ENCODE measurements at places on chromosomes 5 and 9.
A peak's percentile ranks its signal among the peaks of the same experiment; 100 is the strongest.

- DNase-seq, result no peak
These were observed 2.7 kb upstream of the SLC26A2 start for GRCh38 chr5:149957855-149958254.

- no peak for DNase-seq
These were observed 107.4 kb downstream of the JAKMIP2 start for GRCh38 chr5:147675168-147675567.

DNA sequence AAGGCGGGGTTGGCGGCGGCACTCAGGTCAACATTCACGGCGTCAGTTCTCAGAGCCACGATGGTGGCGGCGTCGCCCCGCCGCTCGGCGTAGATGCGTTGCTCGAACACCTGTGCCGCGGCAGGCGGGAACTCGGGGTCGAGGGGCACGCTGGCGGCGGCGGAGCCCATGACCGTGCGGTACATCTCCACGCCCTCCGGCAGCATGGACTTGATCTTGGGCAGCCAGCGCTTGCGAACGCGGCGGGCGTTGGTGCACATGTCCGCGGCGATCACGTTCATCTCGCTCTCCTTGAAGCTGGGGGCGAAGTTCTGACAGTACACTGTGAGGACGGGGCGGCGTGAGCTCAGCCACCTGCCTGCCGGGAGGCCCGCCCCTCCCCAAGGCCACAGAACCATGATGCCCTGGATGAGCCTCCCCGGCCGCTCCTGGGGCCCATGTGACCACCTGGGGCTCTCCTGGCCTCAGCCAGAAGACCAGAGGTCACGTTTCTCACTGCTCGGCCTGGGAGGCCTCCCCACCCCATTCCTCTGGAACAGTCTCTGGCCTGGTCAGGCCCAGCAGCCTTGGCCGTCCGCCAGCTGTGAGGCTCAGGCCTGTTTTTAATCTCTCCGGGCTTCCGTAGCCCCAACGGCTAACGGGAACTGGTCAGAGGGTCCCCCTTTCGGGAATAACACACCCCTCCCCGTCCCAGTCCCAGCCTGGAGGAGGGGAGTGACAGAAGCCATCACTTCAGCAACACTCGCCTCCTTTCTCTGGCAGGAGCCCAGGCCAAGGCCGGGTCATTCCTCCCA, 50.7 kb upstream of the UBAC1 start:
- DNase-seq, result no peak

GRCh38 chr9:85871008-85871407, 69.9 kb upstream of the NAA35 start:
- DNase-seq, result no peak

- no peak for DNase-seq
These were observed 31.5 kb upstream of the SEMA4D start for GRCh38 chr9:89529243-89530035.

- no peak for DNase-seq
These were observed 61.4 kb downstream of the CERT1 start for GRCh38 chr5:75450069-75450468.

GRCh38 chr9:16727452-16728136, 142.9 kb downstream of the BNC2 start:
- DNase-seq, result no peak

DNA sequence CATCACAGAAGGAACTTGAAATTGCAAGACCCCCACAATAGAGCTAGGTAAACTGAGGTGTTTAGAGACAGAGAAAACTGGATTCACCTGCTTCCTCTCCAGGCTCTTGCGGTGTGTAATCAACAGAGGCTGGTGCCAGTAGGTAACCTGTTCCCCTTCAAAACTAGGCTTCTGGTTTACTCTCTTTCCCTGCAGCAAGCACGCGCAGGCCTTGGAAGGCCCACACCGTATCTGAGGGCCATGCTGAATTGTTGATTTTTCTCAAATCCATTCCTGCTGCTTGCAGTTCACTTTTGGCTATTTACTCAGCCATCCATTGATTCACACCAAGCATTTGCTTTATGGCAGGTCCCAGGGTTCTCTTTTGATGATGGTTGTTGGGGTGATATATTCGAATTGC, 667 bp upstream of the FRRS1L start:
- no peak for DNase-seq

- no peak for DNase-seq
These were observed 548 bp downstream of the CDC14B start for GRCh38 chr9:96619124-96619465.

DNA sequence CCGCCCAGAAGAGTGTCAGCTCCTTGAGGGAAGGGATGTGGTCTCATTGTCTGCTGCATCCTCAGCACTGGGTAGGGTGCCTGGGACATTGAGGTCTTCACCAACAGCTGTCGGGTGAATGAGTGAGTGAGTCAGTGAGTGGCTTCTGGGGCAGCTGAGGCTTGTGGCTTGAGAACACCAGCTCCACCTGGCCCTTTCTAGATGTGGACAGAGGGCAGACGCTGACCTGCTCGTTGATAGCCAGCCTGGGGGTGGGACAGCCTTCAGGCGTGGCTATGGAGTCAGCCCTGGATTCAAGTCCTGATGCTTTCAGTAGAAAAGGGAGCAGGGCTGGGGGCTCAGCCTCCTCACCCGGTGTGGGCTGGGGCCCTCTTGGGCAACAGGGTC, 215.1 kb downstream of the C9orf50 start:
- DNase-seq, result no peak

DNA sequence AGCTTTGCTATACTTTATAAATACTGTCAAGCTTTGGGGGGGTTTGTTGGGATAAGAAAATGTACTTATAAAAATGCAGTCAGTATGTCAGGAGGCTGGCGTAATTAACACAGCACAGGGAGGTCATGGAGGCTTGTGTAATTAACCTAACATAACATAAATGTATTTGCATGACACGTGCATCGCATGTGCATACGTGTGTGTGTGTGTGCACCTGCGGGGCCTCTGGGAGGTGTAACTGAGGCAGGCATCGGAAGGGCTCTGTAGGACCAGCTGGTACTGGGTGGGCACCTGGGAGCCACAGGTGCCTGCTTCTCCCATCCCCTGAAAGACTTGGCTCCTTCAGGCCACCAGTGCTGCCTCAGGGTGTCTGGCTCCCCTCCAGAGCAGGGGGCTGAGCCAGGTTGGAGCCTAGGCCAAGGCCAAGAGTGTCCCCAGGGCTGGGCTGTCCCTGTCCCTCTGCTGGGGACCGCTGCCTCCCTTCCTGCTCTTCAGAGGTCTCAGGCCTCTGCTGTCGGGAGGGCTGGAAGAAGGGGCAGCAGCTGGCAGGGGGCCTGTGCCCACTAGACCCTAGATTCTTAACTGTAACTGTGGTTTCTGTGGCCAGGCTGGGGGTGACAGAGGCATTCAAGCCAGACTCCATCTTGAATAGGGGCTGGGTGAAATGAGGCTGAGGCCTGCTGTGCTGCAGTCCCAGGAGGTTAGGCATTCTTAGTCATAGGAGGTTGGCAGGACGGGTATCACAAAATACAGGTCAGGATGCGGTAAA, 9.0 kb downstream of the FCN2 start:
- no peak for DNase-seq

- no peak for DNase-seq
These were observed 17.2 kb downstream of the KDM3B start for GRCh38 chr5:138369706-138370105.

- DNase-seq, result no peak
These were observed 12.3 kb upstream of the FCHSD1 start for GRCh38 chr5:141663506-141663905.

DNA sequence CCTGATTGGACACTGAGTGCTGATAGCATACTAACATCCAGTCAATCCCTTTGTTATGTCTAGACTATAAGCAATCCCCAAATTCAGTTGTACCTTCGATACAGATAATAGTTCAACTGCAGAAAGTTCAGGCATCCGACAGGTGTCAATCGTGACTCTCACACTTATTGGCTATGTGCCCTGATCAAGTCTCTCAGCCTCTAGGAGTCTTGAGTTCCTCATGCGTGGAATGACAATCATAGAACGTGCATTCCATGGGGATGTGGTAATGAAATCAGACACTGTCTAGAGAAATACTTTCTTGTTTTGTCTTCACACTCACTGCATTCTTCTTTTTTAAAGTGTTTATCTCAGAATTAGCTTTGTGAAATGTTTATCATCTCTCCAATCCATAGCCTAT, 4.8 kb downstream of the ANKRD34B start:
- no peak for DNase-seq

- no peak for DNase-seq
These were observed 84.3 kb upstream of the GRHPR start for GRCh38 chr9:37338218-37338617.

DNA sequence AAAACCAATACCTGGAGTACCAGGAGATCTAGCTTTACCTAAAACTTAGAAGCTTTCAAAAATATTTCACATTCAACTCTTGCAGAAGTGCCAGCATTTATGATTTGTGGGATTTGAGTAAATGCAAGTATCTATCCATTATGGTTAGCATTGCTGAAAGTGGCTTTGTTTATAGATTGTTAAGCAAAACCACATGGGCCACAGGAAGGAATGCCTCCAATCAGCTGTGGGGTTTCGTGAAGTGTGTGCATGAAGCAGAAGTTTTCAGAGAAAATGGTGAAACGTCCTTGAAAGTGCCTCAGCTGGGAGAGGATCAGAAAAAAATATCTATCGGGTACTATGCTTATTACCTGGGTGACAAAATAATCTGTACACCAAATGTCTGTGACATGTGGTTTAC, 4.2 kb downstream of the LECT2 start:
- DNase-seq, result no peak

- no peak for DNase-seq
These were observed 240.4 kb downstream of the IRX2 start for GRCh38 chr5:2511126-2511525.

- DNase-seq, result no peak
These were observed 354.8 kb downstream of the TAF11L14 start for GRCh38 chr5:17989036-17989435.

GRCh38 chr5:80998590-80998979, 38.4 kb downstream of the RASGRF2 start:
- no peak for DNase-seq

- DNase-seq, result no peak
These were observed 235.9 kb upstream of the FAM174A start for GRCh38 chr5:100299261-100299660.

DNA sequence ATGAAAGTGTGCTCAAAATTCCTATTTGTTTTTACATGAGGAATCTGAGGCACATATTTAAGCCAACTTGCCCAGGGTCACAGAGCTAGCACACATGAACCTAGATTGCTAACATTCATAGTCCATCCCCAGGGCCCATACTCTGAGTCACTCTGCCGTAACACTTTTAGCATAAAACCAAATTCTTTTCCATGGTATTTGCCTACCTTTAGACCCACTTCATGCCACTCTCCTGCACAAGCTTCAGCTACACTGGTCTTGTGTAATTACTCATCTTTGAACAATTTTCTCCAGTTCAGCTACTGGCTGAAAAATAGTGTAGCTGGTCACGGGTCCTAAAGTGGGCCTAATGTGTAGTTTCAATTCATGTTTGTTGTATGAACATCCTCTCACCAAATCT, 200.7 kb downstream of the SLC12A2 start:
- DNase-seq, result no peak

- peak; percentile 54 for DNase-seq
These were observed 644 bp downstream of the BRD3 start for GRCh38 chr9:134066913-134067851.

DNA sequence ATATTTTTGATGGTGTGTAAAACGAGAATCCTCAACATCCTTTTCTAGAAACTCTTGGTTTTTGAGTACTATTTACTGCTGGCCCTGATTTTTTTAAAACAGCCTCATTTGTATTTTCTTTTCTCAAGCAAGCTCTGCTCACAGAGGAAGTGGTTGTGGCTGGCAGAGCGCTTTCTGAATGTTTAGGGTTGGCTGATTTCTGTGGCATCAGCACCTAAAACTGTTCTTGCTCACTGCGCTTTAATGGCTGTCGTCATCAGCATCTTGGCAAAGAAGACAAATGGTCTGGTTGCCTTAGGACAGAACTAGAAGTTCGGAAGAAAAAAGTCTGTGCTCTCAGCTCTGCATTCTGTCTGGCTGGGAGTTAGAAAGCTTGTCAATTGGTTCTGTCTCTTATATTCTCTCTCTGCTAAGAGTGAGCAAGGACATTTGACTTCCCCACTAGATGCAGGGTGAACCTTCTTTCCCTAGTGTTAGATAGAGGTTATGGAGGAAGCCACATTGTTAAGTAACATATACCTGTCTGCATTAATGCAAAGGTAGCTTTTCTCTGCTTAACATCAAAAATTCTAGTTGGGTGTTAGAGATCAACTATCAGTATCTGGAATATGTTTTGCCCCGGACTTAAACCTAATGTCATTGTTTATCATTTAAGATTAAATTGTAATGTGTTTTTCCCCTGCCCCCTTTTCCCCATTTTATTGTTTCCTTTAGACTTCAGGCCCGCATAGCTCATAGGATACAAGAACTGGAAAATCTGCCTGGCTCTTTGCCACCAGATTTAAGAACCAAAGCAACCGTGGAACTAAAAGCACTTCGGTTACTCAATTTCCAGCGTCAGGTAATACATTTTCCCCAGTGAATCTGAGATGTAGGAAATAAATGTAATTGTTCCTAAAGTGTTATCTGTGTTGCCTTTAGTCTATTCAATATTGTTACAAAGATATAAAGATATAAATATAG, 39.0 kb downstream of the SMARCA2 start:
- peak; percentile 95 for DNase-seq

DNA sequence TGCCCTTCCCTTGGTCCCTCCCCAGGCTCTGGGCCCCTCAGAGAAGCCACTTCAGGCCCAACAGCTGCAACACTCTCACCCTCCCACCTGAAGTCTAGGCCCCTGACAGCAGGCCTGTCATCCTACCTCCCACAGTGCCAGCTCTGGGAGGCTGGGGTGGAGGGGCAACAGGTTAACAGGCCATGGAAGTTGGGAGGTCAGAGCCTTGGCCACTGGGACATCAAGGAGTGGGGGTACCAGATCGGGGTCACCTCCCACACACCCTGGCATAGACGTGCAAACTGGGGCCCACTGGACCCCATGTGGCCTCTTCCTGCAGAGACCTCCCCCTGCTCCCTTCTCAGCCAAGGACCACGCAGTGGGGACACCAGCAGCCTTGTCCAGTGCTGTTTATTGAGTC, 2.8 kb downstream of the SSNA1 start:
- no peak for DNase-seq

DNA sequence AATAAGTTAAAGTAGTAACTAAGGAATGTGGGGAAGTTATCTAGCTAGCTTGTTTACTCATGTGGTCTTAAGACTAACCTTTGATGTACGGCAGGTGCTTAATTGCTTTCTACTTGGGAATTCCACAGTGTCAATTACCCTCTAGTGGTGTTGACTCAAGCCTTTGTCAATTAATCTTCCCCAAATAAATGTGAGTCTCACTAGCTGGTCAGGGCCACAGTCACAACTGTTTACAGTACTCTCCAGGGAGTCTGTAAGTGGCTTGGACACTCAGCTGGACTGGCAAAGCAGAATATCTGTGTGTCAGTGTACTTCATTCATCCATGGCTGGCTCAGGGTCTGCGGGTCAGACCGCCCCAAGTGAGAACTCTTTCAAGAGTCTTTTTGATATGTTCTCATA, 30.8 kb downstream of the SMIM3 start:
- no peak for DNase-seq

All from GM12865 (cell line).